ENCODE measurements at places on chromosomes 12 and 14. TPM values are rescaled to one million over a fixed set of nuclear protein-coding genes. Genes with fewer than 3 reads are reported as not detected.

The ERBB3 gene
- 0.92 TPM for polyA plus RNA-seq

The SSPN gene
- polyA plus RNA-seq = 18.3 TPM

The NTS gene
- 0.28 TPM for polyA plus RNA-seq

The FAR2 gene
- 10.2 TPM for polyA plus RNA-seq

The ERG28 gene
- 31.9 TPM for polyA plus RNA-seq

The CLEC1A gene
- polyA plus RNA-seq = not detected

The SLC6A12 gene
- polyA plus RNA-seq = not detected

All from fibroblast of lung (primary cell).